ENCODE measurements at places on chromosomes 5 and 9. TPM values are rescaled to one million over a fixed set of nuclear protein-coding genes. Genes with fewer than 3 reads are reported as not detected.

NUTM2F gene
- not detected for total RNA-seq

DNA sequence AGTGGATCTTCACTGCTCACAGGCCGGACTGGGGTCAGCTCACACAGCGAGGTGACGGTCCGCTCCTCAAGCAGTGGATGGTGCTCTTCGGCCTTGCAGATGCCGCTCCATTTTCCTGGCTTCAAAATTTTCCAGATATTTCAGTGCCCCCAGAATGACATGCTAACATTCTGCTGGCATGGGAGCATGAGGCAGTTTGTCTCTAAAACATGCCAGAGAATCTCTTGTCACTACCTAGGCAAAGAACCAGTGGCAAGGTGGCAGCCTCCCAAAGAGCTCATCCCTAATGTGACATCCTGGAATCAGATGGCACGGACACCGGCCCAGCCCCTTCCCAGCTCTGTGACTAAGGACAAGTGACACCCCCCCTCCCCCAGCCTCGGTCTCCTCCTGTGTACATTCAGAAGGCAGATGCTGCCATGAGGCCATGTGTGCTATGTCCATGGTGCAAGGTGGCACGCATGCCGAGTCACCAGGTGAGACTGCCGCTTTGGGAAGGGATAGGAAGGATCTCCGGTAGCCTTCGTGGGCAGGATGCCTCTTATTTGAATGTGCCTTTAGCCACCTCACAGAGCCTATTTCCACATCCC lies 2.7 kb downstream of the S1PR3 start:
- DNase-seq: no peak

DNA sequence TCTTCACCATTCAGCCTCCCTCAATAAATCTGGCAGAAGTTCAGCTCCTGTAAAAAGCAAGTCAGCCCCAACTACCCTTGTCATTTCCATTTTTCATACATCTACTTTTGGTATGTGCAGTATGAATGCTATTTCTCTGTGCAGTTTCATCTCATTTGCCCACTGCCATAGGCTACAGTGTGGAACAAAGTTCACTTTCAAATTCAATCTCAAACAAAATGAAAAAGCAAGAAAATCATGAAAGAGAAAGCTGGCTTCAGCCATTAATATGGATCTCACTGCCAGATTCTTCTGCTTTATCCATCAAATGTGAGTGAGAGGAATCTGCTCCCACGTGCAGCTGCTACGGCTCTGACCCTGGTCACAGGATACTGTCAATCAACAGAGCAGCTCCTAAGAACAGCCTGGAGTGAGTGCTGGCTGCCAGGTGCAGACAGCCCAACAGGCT lies 494.2 kb downstream of the ZNF608 start:
- no peak for DNase-seq

GRCh38 chr9:29775491-29775890 lies 2202.2 kb upstream of the C9orf72 start:
- no peak for DNase-seq

PAEP gene
- not detected for total RNA-seq

BARHL1 gene
- not detected for total RNA-seq
